ENCODE measurements at places on chromosomes 5 and 9.

- no peak for DNase-seq
Measured at GRCh38 chr9:32426278-32426939, 42.0 kb downstream of the ACO1 start.

DNA sequence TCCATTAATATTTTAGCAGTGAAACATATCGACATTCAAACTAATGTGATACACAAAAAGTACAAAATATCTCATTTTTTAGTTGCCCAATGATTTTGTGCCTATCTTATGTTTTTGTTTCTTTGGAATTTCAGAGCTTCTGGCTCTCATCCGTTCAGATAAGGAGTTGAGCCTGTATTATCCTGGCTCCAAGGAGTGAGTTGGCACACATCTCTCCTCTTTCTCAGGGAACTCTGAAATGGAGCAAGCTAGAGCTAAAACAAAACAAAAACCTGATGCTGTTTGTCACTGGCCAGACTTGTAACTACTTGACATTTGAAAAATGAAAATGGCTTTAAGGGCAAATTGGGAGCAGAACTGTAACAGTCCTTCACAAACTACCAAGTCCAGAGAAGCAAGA lies 131.3 kb upstream of the SLC28A3 start:
- no peak for DNase-seq

- DNase-seq: no peak
Measured at GRCh38 chr9:115234094-115234493, 116.1 kb upstream of the TNC start.

GRCh38 chr5:73352649-73353230 lies 95.8 kb downstream of the FOXD1 start:
- no peak for DNase-seq

DNA sequence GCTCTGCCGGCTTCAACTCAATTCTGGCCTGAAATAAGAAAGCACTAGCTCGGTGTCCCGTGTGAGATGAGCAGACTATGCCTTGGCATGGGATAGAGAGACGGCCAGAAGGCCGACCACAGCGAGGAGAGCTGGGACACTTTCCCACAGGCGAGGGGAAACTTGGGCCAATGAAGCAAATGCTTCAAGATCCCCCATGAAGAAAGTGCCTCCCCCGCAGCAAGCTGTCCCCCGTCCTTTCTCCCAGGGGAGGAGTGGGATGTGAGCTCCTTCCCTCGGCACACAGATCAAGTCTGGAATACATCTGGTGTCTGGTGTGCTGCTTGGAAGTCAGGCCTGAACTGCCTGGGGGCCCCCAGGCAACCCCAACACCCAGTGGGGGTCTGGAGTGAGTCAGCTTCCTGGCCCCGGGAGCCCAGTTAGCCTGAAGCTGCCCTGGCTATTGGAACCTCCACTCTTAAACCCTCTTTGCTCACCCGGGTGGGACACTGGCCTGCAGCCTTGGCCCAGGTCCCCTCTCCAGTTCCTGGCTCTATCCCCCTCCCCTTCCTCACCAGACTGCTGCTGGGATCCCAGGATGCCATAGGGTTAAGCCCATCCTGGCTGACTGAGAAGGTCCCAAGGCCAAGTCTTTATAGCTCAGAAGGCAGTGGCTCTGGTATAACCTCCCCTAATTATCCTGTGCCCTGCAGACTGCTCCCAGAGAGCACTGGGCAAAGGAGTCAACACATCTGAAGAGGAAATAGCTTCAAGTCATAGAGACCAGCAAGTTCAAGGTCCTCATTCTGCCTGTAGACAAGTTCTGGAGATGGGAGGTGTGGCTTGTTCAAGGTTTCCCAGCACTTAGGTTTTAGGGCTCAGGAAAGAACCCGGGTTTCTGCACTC lies 205.3 kb downstream of the TTLL11 start:
- no peak for DNase-seq

GRCh38 chr5:67879620-67880510 lies 335.7 kb upstream of the PIK3R1 start:
- no peak for DNase-seq

Data from T follicular helper cell (primary cell).